Uterus (tissue), 4 donors: ENCODE measurements at places on chromosomes 1 and 21. TPM values are rescaled to one million over a fixed set of nuclear protein-coding genes. Genes with fewer than 3 reads are reported as not detected.

- H3K27me3 ChIP-seq, result no peaks in the 10 kb centered on the region
- H3K4me3 ChIP-seq, result no peak overlapping the region
- DNase-seq, result no peak
- H3K27ac ChIP-seq, result no peak overlapping the region
- no peaks in the 10 kb centered on the region for H3K4me1 ChIP-seq
These were observed 197.4 kb downstream of the FGGY start for GRCh38 chr1:59494145-59494833.

DNA sequence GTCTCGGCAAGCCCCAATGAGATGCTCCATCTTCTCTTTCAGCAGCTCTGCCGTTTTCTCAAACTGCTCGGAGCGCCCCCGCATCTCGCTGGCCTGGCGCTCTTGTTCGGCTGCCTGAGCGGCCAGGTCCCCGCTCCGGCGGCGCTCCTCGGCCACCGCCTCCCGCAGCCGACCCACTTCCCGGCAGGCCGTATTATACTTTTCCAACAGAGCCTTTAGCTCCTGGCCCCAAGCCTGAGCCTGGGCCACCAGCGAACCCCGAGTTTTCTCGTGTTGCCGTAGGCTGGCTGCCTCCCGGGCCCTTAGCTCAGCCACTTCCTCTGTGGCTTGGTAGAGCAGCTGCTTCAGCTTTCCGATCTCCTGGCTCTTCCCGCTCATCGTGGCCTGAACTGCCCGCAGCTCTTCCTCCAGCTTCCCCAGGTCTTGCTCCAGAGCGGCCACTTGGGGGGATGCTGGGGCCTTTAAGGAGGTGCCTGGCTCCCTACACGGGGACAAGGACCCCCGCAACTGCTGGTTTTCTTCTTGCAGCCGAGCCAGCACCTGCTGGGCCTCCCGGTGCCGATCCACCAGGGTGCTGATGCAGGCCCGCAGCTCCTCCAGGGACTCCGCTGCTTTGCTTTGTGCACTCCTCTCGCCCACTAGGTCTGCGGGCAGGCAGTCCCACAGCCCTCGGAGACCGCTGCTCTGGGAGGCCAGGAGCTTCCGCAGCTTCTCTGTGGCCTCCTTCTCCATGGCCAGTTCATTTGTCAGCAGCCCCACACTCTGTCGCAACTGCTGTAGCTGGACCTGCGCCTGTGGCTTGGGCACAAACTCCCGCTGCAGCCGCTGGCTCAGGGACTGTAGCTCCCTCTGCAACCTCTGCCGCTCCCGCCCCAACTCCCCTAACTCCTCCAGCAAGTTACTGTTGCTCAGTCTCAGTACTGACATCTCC lies 13.4 kb upstream of the PIAS3 start:
- no peaks in the 10 kb centered on the region for H3K27me3 ChIP-seq
- H3K36me3 ChIP-seq, result no peaks in the 10 kb centered on the region
- peak overlapping the region; percentile 56 for H3K4me3 ChIP-seq
- H3K27ac ChIP-seq, result peak overlapping the region; percentile 94
- H3K4me1 ChIP-seq, result no peaks in the 10 kb centered on the region

DNA sequence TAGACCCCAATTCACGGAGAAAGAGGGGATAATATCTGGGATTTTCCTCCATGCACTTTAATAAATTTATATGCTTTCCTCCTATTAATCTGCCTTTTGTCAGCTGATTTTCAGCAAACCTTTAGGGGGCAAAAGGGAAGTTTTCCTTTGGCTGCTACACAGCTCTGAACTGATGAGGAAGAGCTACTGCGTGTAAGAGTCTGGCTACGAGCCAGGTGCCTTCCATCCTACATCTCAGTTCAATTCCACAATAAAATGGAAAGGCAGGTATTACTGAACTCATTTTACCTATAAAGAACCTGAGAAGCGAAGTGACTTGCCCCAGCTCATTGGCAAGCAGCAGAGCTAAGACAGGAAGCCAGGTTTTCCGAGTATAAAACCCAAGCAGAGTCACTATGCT lies 28.3 kb upstream of the ZNF326 start:
- no peaks in the 10 kb centered on the region for H3K4me1 ChIP-seq
- H3K27ac ChIP-seq, result no peak overlapping the region
- H3K27me3 ChIP-seq, result no peaks in the 10 kb centered on the region
- no peak for DNase-seq

GRCh38 chr1:52697795-52698674 lies at the start of gene COA7:
Gene COA7, minus strand, starts transcription at chr1:52698347. Its CDS starts 21 bp downstream, at chr1:52698326.
- H3K4me3 ChIP-seq, result peak within 1 kb of the TSS; percentile 69
- no peaks in the 10 kb centered on the region for H3K36me3 ChIP-seq
- no peaks in the 10 kb centered on the region for H3K27me3 ChIP-seq
- peaks cover 3% of the 10 kb centered on the region for H3K4me1 ChIP-seq
- peak within 1 kb of the TSS; percentile 66 for H3K27ac ChIP-seq

DNA sequence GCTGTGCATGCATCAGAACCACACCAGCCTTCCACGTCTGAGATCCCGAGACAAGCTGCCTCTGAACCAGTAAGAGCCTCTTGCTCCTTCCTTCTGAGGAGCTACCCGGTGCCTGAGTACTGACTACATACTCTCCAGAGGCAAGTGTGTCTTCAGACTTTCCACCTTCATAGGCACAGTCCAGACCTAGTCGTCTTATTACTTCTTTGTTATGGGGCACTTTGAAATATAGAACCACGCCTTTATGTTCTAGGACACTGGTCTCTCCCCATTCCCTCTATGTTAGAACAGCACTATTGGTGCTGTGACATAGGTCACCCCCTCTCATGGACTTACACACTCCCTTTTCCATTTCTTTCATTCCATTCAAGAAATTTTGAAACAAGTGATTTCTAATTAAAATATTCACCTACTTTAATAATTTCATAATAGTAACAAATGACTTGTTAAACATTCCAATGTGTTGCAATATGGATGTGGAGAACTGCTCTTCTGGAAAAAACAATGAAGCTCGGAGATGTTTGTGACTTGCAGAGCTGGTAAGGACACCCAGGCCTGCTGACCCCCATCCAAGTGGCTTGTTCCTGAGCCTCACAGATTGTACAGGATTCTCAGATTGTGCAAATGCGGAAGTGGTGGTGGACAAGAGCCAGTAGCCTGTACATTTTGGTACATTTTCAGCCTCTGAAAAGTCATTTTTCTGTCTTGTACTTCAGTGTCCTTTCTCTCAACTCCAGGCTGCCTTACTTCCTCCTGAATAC lies 76.1 kb upstream of the SIPA1L2 start:
- peak overlapping the region; percentile 36 for H3K27ac ChIP-seq
- no peak overlapping the region for H3K4me3 ChIP-seq
- no peaks in the 10 kb centered on the region for H3K27me3 ChIP-seq
- DNase-seq, result peak; percentile 55

DNA sequence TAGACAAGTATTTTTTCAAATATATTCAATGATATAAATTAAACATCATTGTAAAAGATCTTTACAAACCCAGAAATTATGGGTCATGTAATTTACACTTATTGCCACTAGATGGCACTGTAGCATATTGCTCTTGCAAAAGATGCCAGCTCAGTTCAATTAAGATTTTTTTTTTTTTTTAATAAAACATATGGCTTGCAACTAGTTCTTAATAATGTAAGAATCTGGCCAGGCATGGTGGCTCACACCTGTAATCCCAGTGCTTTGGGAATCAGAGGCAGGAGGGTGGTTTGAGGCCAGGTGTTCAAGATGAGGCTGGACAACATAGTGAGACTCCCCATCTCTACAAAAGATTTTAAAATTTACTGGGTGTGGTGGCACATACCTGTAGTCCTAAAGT lies 49.4 kb upstream of the DESI2 start:
- no peaks in the 10 kb centered on the region for H3K27me3 ChIP-seq
- DNase-seq, result no peak
- H3K4me3 ChIP-seq, result no peak overlapping the region
- H3K36me3 ChIP-seq, result no peaks in the 10 kb centered on the region

- no peaks in the 10 kb centered on the region for H3K4me1 ChIP-seq
- H3K27me3 ChIP-seq, result no peaks in the 10 kb centered on the region
- H3K27ac ChIP-seq, result no peak overlapping the region
- H3K4me3 ChIP-seq, result no peak overlapping the region
- no peak for DNase-seq
These were observed 7.2 kb upstream of the TNFSF18 start for GRCh38 chr1:173057984-173058383.

GRCh38 chr1:160830321-160831153 lies 32.1 kb downstream of the CD244 start:
- no peak overlapping the region for H3K4me3 ChIP-seq
- no peaks in the 10 kb centered on the region for H3K27me3 ChIP-seq
- no peaks in the 10 kb centered on the region for H3K36me3 ChIP-seq

GRCh38 chr1:154181944-154182343 lies 10.0 kb downstream of the TPM3 start:
- peaks cover 16% of the 10 kb centered on the region for H3K4me1 ChIP-seq
- peak overlapping the region; percentile 88 for H3K4me3 ChIP-seq
- H3K27me3 ChIP-seq, result no peaks in the 10 kb centered on the region
- peak overlapping the region; percentile 79 for H3K27ac ChIP-seq
- no peak for DNase-seq
- H3K36me3 ChIP-seq, result no peaks in the 10 kb centered on the region

DNA sequence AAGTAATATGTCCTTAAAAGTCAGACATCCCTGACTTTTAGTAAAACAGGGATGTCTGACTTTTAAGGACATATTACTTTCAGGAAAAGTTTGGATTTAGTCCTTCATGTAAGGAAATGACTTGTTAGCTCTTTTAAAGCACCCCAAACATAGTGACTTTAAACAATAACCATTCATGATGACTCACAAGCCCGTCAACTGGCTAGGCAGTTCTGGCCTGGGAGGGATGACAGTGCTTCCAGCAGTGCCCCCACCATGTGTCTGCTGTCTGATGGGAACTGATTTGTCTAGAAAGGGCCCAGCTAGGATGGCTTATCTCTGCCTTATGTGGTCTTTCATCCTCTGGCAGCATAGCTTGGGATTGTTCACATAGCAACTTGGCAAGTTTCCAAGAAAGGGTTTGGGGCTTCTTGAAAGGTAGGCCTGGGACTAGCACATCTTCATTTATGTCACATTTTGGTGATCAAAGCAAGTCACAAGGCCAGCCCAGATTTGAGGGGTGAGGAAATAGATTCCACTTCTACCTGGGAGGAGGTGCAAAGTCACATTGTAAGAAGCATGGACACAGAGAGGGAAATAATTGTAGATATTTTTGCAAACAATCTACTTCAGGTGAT lies 143.5 kb downstream of the C1orf94 start:
- H3K36me3 ChIP-seq, result no peaks in the 10 kb centered on the region
- no peaks in the 10 kb centered on the region for H3K27me3 ChIP-seq
- no peak overlapping the region for H3K27ac ChIP-seq
- no peaks in the 10 kb centered on the region for H3K4me1 ChIP-seq
- no peak for DNase-seq
- no peak overlapping the region for H3K4me3 ChIP-seq

GRCh38 chr1:161017756-161018630 lies 3.0 kb downstream of the F11R start:
- no peaks in the 10 kb centered on the region for H3K36me3 ChIP-seq
- no peak overlapping the region for H3K27ac ChIP-seq
- H3K27me3 ChIP-seq, result peaks cover 5% of the 10 kb centered on the region
- no peak overlapping the region for H3K4me3 ChIP-seq
- no peaks in the 10 kb centered on the region for H3K4me1 ChIP-seq

- no peak for DNase-seq
- no peak overlapping the region for H3K27ac ChIP-seq
- no peaks in the 10 kb centered on the region for H3K36me3 ChIP-seq
- H3K4me3 ChIP-seq, result no peak overlapping the region
These were observed 97.4 kb upstream of the GCLM start for GRCh38 chr1:94006604-94007003.

DNA sequence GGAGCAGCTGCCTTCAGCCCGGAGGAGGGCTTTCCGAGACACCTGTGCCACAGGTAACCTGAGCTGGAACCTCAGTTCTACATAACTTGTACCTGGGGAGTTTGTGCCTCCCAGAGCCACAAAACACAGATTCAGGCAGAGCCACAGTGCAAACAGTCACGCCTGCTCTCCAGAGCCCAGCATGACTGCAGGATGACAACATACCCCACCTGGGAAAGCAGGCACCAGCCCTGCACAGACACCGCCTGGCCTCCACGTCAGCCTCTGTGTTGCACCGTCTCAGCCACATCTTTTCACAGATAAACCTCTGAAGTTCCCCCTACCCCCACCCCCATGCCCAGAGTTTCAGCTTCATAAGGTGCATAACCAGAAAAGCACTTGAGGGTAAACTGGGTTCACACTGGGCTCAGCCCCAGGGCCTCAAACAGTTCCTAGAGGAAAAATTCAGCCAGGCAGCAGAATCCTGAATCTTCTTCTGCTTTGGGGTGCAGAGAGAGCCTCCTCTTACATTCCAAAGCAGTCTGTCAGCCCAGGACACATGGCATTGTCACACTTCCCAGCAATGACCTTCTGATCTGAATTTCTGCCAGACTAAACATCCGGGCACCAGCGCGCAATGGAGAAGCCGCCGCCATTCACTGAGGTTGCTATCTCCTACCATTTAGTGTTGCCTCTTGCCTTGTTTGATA lies 229.5 kb downstream of the TOMM20 start:
- H3K27me3 ChIP-seq, result no peaks in the 10 kb centered on the region
- no peak overlapping the region for H3K4me3 ChIP-seq
- H3K36me3 ChIP-seq, result no peaks in the 10 kb centered on the region
- no peak overlapping the region for H3K27ac ChIP-seq
- H3K4me1 ChIP-seq, result no peaks in the 10 kb centered on the region

- H3K36me3 ChIP-seq, result no peaks in the 10 kb centered on the region
- H3K4me1 ChIP-seq, result no peaks in the 10 kb centered on the region
These were observed 116.8 kb downstream of the CASZ1 start for GRCh38 chr1:10679496-10680220.

GRCh38 chr1:9596415-9597123 lies 7.9 kb downstream of the TMEM201 start:
- H3K4me3 ChIP-seq, result no peak overlapping the region
- no peak overlapping the region for H3K27ac ChIP-seq
- DNase-seq, result no peak
- H3K4me1 ChIP-seq, result no peaks in the 10 kb centered on the region
- no peaks in the 10 kb centered on the region for H3K36me3 ChIP-seq

GRCh38 chr1:55696891-55697290 lies 481.7 kb upstream of the USP24 start:
- H3K36me3 ChIP-seq, result no peaks in the 10 kb centered on the region
- no peak overlapping the region for H3K4me3 ChIP-seq
- peak overlapping the region; percentile 23 for H3K27ac ChIP-seq
- peaks cover 11% of the 10 kb centered on the region for H3K4me1 ChIP-seq
- DNase-seq, result no peak

DNA sequence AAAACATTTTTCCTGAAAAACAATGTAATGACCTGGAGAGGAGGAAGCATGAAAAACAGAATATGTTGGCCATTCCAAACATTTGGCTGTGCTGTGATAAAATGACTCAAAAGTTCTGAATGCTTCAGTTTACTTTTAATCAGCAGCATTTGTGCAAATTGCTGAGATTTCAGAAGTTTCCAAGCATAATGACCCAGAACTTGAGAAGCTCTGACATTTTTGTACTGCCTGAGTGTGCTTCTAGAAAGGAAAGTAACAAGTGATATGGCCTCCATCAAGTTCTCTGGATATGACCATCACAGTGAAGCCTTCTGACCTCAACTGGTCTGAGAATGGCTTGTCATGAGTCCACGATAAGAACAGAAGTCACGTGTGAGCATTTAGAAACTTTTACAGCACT lies 283.4 kb upstream of the ZRANB2 start:
- no peak overlapping the region for H3K4me3 ChIP-seq
- DNase-seq, result no peak
- H3K4me1 ChIP-seq, result no peaks in the 10 kb centered on the region
- H3K27ac ChIP-seq, result no peak overlapping the region
- no peaks in the 10 kb centered on the region for H3K36me3 ChIP-seq
- H3K27me3 ChIP-seq, result no peaks in the 10 kb centered on the region

Gene ELAPOR1
- total RNA-seq, result 1.1 TPM

Gene CRP
- total RNA-seq, result 2.1 TPM

Gene LRRC42
- 20.6 TPM for total RNA-seq

Gene CYP4A11
- total RNA-seq, result 0.21 TPM

Gene S100A2
- total RNA-seq, result not detected

Gene BSND
- not detected for total RNA-seq
